ENCODE measurements at places on chromosomes 7 and 10.

- no peak for DNase-seq
These were observed 85.4 kb downstream of the RNF32 start for GRCh38 chr7:156725936-156726335.

DNA sequence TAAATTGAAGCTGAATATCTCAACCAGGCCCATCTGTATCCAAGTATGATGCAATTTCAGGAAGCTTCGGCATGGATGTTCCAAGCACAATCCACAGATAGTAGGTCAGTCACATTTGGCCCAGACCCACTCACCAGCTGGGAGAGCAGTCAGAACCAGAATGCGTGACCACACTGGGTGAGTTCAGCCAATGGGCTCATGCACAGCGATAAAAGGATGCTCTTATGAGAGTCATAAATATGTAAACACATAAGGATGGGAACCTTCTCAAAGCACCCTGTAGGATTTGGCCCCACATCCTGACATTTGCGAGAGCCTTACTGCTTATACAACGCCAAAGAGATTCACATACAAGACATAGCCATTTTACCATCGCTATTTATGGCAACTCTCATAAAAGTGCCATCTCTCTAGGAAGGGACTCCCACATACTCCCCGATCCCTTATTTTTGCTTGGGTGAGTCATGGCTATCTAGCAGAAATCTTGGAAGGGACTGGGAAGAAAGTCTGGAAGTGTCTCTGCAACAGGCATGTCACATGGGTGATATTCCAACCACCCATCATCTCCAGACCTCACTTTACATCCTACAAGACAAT, 3.0 kb downstream of the AFAP1L2 start:
- peak; percentile 26 for DNase-seq

- DNase-seq: no peak
These were observed 165.0 kb downstream of the BAMBI start for GRCh38 chr10:28842321-28842720.

DNA sequence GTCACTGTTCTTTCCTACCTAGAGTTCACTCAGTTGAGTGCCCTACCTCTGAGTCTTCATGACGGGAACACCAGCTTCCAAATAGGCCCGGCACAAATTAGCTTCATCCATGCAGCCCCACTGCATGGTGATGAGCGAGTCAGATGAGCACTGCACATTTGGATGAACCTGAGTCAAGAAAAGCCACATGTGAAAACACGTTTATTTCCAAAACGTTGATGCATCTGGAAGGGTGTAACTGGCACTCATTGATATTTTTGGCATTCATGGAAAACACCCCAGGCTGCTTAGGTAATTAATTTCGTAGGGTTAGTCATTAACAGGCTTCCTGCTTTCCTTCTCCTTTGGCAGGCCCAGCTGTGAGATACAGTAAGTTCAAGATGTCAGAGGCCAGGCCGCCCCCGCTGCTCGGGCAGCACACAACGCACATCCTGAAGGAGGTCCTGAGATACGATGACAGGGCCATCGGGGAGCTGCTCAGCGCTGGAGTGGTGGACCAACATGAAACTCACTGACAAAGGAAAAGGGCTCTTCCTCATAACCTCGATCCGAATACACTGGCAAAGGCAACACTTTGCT, 725.2 kb downstream of the SUGCT start:
- no peak for DNase-seq

DNA sequence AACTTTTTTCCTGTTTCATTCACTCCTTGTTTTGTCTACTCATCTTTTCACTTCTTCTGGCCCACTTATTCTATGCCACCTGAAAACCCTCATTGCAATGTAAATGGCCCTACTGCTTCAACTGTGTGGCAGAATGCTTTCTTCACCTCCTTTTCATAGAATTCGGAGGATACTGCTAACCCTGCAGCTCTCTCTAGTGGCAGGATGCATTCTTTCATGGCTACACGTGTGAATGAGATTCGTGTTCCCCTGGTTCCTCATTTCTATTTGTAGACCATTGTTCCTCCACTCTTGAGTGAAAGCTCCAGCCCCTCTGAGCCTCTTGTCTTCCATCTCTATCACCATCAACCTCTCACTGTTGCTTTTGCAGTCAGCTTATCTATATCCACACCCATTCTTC, 20.9 kb upstream of the CYP26C1 start:
- no peak for DNase-seq

DNA sequence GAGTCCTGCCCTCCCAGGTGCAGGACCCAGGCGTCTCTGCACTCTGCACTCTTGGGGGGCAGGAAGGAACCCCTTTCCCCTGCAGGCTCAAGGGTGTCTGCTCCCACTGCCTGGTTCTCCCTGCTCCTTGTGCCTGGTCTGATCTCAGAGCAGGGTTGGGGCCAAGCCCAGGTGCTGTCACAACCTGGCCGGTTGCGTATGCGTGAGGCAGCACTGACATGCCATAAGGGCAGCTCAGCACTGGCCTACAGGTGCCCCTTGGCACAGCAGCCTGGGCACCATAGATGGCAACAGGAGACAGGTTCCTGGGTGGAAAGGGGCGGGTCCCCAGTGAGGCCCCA, 33.2 kb downstream of the DKK1 start:
- no peak for DNase-seq

- DNase-seq: no peak
These were observed 45.4 kb downstream of the ZNF467 start for GRCh38 chr7:149727899-149728476.

DNA sequence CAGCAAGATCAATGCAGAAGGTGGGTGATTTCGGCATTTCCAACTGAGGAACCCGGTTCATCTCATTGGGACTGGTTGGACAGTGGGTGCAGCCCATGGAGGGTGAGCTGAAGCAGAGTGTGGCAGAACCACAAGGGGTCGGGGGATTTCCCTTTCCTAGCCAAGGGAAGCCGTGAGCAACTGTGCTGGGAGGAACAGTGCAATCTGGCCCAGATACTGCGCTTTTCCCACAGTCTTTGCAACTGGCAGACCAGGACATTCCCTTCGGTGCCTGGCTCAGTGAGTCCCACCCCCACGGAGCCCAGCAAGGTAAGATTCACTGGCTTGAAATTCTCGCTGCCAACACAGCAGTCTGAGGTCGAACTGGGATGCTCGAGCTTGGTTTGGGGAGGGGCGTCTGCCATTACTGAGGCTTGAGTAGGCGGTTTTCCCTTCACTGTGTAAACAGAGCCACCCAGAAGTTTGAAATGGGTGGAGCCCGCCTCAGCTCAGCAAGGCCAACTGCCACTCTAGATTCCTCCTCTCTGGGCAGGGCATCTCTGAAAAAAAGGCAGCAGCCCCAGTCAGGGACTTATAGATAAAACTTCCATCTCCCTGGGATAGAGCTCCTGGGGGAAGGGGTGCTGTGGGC, 58.6 kb upstream of the SLC26A5 start:
- no peak for DNase-seq

GRCh38 chr7:156456503-156457115, 184.0 kb upstream of the RNF32 start:
- no peak for DNase-seq

DNA sequence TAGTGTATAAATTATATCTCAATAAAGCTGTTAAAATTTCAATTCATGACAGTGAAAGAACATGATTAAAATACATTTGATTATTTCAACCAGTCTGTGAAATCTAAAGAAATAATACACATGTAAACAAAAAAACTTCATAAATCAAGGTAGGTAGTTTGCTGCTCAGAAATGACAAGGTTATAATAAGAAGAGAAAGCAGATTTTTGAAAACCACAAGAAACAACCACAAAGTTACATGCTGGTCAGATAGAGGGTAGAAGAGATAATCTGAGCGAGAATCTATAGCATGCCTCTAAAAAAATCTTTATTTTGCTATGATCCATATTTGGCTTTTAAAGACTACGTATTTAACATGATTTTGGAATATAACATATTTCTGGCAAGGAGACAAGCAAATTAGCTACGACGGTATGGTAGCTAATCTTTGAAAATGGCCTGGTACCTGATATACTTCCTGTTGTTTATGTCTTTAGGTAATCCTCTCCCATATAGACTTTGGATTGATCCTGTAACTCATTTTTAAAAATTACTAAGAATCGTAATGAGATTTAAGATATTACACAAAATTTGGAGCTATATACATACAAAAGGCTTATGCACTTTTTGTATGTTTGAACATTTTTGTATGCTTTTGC, 23.5 kb upstream of the VCL start:
- no peak for DNase-seq

- DNase-seq: no peak
These were observed 47.1 kb upstream of the PRR15 start for GRCh38 chr7:29516491-29516890.

GRCh38 chr10:126147866-126148587, 240.2 kb downstream of the ADAM12 start:
- no peak for DNase-seq

DNA sequence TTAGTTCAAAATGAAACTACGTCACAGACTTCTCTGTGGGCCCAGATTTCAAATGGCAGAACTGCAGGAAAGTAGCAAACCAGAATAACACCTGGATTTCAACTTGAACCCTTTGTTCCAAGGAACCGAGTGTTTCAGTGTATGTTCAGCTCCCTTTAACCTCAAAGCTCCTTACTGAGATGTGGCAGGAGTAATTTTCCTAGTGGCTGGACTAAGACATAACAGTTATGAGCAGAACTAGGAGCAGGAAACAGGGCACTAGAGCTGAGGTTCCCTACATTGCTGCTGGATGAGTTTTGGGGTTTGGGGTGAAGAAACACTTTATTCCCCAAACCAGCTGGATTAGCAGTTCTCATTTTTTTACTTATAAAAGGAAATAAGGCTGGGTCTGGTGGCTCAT, 50.1 kb downstream of the NSUN6 start:
- no peak for DNase-seq

- no peak for DNase-seq
These were observed 128.9 kb upstream of the FRMD4A start for GRCh38 chr10:14459665-14460064.

DNA sequence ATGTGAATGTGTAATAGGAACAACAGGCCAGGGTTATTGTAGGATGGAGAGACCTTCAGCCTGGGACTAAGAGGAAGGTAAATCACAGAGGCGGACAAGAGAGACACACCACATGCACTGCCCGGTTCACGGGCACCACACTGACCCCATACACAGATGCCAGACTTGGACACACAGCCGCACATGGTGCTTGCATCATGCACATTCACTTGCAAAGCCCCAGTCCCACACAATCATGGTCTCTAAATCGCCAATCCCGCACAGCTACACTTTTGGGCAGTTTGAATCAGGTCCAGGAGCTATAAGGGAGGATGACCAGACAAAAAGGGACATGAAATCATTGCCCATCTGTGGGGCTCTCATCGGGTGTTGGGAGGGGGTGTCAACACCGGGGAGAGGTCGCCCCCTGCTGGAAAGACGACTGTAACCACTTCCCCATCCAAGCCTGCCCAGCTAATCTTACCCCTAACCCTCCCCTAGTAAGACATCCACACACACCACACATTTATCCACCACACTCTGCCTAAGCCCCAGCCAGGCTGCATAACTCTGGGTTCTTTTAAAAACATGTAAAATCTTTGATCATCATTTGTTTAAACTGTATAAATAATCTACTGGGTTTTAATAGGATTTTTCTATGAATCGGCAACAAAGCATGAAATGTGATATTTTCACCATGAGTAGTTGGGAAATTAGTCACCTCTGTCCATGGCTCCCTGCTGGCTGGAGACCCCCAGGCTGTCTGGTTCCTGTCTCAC, 40.5 kb upstream of the SLF2 start:
- no peak for DNase-seq

GRCh38 chr7:6271694-6272440, 557 bp downstream of the CYTH3 start:
- peak; percentile 7 for DNase-seq

DNA sequence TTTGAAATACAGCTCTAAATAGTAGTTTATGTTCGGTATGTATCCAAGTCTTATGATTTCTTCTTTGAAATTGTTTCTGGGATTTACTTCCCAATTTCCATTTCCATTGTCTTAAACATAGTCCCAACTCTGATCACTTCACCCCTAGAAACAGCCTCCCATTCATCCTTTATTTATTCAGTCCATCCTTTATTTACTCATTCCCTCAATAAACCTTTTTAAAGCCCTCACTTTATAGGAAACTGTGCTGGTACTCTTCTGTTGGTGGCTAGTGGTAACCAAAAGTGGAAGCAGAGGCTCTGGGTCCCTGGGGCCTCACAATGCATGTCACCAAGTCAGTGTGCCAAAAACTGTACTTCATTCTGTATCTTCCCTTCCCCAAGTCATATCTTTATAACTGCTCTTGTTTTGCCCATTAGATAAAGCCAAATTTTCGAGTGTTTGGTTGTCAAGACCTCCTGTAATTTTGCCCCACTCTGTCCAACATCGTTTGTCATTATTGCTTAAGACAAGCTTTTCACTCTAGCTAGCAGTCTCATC, 3.9 kb upstream of the EPC1 start:
- no peak for DNase-seq

DNA sequence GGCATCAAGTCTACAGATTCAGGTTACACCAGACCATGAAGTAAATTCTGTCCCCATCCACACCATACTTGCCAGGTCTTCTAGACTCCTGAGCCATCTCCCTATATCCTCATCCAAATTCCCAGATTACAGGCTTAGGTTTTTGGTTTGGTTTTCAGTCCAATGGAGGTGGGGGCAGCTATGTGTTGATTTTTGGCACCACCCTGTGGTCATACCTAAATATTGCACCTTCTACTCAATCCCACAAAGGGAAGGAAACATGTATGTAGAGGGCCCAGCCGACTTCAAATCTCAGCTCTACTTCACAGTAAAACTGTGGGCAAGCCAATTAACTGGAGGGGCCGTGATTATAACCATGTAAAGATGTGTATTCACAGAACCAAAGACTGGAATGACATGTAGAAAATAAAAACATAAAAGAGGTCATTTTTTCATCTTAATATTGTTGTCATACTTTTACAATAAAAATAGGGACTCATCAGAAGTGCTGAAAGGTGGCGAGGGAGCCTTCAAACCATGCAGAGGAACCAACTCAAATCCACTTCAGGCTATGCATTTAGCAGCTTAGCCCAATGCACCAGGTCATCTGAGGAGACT, 19.8 kb downstream of the ERCC6 start:
- DNase-seq: peak; percentile 47

- peak; percentile 62 for DNase-seq
These were observed 209.0 kb downstream of the CACNA2D1 start for GRCh38 chr7:82234457-82235049.

DNA sequence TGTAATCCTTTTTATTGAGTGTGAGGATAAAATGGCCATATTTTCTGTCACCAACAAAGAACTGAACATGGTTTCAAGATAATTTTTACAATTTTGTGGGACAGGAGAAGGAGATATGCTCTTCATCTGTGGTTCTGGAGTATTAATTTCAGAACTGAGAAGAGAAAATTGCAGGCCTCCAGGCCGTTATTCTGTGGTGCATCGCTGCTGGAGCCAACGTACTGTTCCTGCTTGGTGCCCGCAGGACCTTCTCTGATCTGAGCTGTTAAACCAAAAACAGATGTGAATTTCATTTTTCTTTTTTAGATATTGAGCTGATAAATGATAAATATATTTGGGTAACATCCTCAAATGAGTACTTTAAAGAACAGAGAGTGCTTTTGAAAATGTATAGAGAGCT, 63.9 kb downstream of the IKZF1 start:
- DNase-seq: no peak

DNA sequence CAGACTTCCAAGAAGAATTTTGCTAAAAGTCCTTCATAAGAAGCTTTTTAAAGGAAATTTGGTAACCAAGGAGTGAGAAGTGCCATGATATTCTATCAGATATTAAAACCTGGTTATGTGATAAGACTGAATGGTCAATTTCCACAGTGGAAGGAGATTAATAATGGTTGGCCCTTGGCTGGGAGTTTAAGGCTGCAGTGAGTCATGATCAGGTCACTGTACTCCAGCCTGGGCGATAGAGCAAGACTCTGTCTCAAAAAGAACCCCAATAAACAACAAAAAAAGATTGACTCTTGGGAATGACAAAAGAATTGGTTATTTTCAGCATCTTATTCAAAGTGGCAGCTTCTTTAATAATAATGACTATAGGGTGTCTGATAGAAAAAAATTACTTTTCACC, 37.2 kb downstream of the EXOC4 start:
- DNase-seq: no peak

All from putamen (tissue), 1 donor.